ENCODE measurements at places on chromosomes 3 and 15.

DNA sequence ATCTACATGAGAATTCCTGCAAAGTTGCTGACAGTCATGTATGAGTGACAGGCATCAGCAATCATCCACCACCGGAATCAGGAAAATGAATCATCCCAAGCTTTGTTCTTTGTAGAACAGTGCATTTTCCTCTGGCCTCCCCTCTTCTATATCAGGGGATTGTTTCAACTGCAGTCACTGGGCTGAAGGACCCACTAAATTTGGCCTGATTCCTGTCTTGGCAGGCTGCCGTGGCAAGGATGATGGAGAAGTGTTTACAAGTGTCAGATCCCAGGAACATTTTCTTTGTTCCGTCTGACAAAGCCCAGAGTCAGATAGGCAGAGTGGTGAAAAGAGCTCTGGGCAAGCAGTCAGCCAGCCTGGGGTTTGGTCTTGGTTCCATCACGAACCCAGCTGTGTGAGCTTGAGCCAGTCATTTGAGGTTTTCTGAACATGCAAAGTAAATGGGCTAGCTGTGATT, 175.1 kb upstream of the TSC22D2 start:
- DNase-seq: no peak

- no peak for DNase-seq
Observed at GRCh38 chr3:186108106-186108940, 566 bp downstream of the ETV5 start.

DNA sequence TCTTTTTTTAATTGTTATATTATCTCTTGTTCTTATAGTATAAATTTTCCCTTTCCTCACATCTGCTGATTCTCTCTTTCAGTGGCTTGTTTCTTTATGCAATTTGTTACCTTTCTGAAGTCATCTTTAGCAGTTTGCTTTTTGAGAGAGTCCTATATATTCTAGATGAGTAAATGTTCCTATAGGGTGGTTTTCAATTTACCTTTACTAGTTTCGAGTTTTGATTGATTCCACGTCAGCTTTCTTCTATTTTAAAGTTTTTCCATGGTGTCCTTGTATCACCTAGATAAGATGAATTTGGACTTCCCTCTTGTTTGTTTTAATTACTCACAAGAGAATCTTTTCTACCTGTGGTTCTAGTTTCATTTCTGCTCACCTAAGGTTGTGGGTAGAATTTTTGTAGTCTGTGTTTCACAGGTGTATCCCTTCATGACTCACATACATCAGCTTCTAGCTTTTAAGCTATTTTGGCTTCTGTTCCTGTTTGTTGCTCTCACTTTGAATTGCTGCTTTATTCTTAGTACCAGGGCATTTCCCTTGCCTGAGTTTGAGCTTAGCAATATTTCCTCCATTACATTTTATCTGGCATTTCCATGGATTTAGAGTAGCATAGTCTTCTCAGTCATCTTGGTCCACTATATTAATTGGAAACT, 6.4 kb downstream of the TEX9 start:
- no peak for DNase-seq

GRCh38 chr15:81336568-81336967, 12.6 kb upstream of the STARD5 start:
- peak; percentile 32 for DNase-seq

GRCh38 chr3:39226106-39226741, 33.8 kb upstream of the XIRP1 start:
- DNase-seq: no peak

- peak; percentile 4 for DNase-seq
Observed at GRCh38 chr3:179016979-179017670, 54.5 kb downstream of the ZMAT3 start.

- no peak for DNase-seq
Observed at GRCh38 chr3:66267031-66267430, 46.2 kb downstream of the SLC25A26 start.

DNA sequence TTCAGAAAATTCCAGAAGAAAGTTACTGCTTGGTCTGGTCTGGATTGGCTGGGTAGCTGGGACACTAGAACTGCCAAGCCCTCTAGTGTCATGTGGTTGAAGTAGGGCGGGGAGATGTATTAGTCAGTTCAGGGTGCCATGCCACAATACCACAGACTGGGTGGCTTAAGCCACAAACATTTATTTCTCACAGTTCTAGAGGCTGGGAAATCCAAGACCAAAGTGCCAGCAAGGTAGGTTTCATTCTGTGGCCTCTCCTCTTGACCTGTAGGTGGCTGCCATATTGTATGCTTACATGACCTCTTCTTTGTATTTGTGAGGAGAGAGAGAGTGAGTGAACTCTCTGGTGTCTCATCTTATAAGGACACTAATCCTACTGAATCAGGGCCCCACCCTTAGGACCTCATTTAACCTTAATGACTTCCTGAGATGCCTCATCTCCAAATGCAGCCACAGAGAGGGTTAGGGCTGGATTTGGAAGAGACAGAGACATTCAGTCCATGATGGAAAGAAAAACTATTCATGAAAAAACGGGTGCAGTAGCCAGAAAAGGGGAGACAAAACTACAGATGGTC, 18.1 kb upstream of the ZSCAN2 start:
- no peak for DNase-seq

- DNase-seq: no peak
Observed at GRCh38 chr15:65420975-65421359, 1.8 kb downstream of the IGDCC4 start.

DNA sequence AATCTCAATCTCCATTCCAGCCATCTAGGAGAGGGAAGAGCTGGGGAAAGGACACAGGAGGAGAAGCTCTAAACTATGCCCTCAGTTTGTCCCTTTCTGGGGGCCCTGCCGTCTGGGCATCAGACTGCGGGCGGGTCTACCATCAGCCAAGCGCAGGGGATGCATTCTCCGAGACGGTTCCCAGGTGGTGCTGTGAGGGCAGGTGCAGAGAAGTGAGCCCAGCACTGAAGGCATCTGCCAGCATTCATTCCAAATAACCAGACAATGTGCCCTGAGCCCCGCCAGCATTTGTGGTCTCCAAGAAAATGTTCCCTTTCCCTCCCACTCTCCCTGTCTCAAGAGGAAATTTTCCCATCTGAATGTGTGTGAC, 265.7 kb downstream of the XXYLT1 start:
- no peak for DNase-seq

- DNase-seq: no peak
Observed at GRCh38 chr3:122461806-122462205, 45.9 kb upstream of the WDR5B start.

- no peak for DNase-seq
Observed at GRCh38 chr15:53618461-53618860, 141.0 kb downstream of the WDR72 start.

DNA sequence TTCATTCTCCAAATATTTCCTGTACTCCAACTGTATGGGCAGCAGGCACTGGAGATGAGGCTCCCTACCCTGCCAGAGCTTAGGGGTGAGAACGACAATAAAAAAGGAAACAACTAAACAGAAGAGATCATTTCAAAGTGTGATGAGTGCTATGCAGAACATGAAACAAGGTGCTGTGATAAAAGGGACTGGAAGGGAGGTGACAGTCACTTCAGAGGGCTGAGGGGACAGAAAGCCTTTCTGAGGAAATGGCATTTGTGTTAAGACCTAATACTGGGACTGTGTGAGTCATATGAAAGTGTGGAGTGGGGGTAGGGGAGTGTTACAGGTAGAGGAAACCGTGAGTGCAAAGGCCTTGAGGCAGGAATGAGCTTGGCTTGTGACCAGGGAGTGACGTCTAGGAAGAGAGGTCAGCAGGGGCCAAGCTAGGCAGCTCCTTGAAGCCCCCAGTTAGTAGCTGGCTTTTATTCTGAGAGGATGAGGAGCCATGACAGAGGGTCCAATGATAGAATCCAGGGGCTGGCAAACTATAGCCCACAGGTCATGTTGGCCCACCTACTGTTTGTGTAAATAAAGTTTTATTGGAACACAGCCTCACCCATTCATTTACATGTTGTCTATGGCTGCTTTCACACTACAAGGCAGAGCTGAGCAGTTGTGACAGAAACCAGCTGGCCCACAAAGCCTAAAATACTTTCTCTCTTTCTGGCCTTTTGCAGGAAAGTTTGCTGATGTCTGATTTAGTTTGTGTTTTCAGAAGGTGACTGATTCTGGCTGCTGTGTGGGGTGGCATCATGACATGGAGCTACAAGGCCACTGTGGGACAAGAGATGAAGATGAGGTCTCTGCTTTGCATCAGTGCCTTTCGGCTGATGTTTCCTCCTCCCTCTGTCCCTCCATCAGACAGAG, 56.6 kb downstream of the LSM3 start:
- no peak for DNase-seq

- no peak for DNase-seq
Observed at GRCh38 chr3:65811892-65812291, 226.8 kb downstream of the MAGI1 start.

DNA sequence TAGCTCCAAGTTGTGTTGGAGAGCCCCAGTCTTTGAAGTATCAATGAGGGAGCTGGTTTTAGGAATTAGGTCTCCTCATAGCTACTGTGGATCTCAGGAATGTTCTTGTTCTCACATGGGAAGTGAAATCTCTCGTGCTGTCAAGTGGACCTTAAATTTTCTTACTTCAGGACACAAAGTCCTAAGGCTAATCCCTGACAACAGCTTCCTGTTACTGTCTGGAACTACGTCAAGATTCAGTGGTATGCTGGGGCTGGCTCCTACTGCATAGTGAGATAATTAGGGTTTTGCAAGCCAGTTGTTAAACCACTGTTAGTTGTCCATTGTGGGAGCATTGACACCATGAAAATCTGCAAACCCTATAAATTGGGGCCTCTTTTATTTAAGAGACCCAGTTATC, 22.8 kb downstream of the MESP1 start:
- DNase-seq: no peak

- no peak for DNase-seq
Observed at GRCh38 chr3:156253150-156253549, 132.8 kb downstream of the KCNAB1 start.

GRCh38 chr3:63936925-63937324, 24.7 kb upstream of the SCAANT1 start:
- DNase-seq: no peak

GRCh38 chr3:126913524-126913923, 69.4 kb upstream of the PLXNA1 start:
- no peak for DNase-seq

DNA sequence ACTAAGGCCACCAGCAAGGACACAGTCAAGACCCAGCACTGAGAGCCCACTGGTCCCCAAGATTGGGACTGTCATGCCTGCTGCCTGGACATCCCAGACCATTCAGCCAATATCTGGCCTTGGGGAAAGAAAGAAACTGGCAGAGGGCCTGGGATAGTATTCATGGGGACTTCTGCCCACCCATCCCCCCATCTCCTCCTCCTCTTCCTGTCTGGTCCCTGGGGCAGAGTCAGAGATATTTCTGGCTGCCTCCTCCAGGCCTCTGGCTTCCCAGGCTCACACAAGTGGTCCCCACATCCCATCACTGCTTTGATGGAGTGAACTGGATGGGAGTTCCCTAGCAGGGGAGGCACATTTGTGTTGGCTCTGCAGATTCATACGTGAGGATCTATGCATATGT, 4.2 kb upstream of the RASL12 start:
- DNase-seq: no peak

DNA sequence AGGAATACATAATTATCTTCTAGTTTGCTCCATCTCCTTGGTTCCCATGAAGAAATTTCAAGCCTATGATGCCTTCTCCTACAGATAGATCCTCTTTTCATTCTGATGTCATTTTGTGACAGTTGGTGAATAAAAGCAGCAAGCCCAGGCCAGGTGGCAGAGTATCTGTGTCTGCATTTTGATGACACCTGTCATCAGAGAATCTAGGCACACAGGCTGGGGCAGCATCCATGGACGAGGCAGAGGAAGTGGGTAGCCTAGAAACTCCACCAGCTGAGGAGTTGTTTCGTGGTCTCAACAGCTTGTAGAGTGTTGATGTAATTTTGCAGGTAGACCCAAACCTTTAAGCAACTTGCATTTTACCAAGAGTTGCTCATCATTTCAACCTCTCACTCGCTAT, 269.8 kb downstream of the FEZF2 start:
- DNase-seq: no peak

DNA sequence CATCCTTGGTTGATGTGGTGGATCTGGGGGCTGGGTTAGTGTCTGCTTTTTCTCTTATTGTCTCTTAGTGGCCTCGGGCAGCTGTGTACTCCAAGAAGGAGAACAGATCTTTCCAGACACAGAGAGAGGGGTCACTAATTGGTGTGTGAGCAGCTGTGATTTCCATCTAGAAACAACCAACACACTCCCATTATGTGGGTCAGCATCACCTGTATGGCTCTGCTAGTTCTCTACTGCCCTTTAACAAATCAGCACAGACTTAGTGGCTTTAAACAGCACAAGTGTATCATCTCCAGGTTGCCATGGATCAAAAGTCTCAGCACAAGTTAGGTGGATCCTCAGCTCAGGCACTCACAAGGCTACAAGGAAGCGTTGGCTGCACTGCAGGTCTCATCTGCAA, 156.8 kb downstream of the LRTM1 start:
- DNase-seq: no peak

DNA sequence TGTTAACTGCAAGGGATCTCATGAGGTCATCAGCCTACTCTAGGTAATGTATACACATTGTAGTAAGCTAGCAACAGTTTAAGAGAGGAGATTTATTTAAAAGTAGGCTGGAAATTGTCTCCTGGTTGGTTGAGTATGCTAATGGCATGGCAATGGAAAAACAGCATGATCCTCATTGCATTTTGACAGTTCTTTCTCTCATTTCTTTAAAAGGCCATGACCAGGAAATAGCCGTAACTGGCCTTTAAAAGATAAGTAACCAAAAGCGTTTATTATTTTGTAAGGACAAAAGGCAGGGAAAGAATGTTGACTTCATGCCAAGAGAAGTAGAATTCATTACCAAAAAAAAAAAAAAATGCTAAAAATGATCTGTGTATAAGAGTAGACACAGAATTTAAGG, 310.3 kb downstream of the FGF12 start:
- no peak for DNase-seq

DNA sequence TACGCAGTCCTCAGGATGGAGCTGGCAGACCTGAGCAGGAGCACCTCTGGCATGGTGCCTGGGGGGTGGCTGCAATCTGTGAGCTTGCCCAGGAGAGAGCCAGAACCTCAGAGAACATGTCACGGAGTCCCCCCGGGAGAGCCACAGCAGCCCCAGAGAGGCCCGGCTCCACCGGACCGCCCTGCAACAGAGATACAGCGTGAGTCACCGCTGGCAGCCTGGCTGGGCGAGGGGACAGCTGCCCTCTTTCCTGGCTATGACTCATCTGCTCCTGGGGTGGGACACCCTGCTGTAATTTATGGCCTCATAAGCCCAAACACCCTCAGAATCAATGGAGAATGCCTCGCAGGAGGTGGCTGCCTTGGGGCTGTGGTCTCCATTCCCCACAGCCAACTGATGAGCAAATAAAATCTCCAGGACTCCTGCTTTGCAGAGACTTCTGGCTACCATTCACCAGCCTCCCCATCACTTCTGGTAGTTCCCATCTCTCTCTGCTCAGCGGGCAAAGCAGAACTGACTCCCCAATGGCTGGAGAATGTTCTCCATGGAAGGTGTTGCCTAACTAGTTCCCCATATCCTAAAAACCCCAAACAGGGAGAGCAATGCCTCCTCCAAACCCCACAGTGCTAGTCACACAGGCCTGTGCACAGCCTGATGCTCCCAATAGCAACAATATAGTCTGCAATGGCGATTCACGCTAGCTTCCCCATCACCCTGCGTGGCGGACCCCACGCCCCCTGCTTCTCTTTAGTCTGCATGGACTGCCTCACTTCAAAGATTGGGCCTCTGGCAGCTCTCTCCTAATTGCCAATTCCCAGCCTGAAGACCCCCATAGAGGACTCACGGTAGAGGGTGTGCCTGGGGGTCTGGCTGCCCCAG, 21.6 kb downstream of the ACSBG1 start:
- no peak for DNase-seq

Data from inflammatory macrophage treated with lipopolysaccharide for 1 hour (primary cell).